NCI-H446 (cell line): ENCODE measurements at places on chromosomes 13 and 19.

- no peak for DNase-seq
These were observed 7.5 kb downstream of the RASA3 start for GRCh38 chr13:114124921-114125320.

GRCh38 chr13:97228850-97229521 lies 6.9 kb downstream of the MBNL2 start:
- no peak for DNase-seq

- DNase-seq, result no peak
These were observed 215.1 kb downstream of the RBM26 start for GRCh38 chr13:79190932-79191331.

- DNase-seq, result no peak
These were observed 86.7 kb downstream of the GNG7 start for GRCh38 chr19:2615782-2616181.

- peak; percentile 56 for DNase-seq
These were observed 17.0 kb upstream of the SACS start for GRCh38 chr13:23450340-23451046.

DNA sequence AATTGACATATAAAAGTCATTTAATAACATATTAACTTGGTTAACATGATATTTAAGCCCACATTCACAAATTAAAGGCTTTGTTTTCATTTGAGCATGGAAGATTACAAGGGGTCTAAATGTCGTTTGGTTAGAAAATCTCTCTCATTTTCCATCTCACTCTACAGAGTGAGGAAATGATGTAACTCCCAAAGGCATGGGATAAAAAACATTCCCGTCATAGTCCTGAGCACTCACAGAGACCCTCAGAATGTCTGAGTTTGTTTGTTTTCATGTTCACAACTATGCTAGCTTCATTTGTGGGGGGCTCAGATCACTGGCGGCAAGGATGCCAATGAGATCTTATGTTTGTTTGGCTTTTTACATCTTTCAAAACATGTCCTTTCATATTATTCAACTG lies 307.5 kb downstream of the TBC1D4 start:
- no peak for DNase-seq

DNA sequence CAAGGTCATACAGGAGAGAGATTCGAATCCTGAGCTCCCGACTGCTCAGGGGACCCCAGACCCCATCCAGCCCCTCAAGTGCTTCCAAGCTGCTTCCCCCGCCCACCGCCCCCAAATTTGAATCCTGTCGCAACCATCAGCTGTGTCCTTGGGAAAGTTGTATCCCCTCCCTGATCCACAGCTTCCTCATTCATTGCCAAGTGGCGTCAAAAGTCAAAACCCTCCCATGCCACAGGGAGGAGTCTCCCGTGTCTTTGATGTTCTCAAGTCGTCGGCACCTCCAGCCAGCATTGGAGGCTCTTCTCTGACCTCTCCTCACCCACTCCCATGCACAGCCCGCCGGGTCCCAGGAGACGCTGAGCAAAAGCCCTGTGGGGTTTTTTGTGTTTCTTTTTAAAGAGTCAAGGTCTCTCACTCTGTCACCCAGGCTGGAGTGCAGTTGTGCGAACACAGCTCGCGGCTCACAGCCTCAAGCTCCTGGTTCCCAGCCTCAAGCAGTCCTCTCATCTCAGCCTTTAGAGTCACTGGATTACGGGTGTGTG lies 2.8 kb upstream of the IFI30 start:
- no peak for DNase-seq

GRCh38 chr13:71869274-71869673 lies 2.3 kb upstream of the DACH1 start:
- DNase-seq, result no peak

DNA sequence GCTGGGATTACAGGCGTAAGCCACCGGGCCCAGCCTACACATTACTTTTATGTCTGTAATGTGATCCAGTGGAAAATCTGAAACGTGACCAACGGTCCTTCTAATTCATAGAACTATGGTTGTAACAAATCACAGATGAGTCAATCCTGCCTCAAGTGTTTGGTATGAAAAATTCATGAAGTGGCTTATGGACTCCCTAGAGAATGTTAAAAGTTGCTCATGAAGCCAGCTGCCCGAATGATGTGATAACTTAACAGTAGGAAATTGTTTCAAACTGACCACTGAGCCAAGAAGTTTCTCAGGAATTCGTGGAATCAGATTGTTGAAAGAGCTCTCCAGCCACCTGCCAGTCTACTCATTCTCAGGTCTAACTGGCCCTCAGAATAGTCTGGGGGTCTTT lies 59.4 kb upstream of the FARP1 start:
- DNase-seq, result no peak

DNA sequence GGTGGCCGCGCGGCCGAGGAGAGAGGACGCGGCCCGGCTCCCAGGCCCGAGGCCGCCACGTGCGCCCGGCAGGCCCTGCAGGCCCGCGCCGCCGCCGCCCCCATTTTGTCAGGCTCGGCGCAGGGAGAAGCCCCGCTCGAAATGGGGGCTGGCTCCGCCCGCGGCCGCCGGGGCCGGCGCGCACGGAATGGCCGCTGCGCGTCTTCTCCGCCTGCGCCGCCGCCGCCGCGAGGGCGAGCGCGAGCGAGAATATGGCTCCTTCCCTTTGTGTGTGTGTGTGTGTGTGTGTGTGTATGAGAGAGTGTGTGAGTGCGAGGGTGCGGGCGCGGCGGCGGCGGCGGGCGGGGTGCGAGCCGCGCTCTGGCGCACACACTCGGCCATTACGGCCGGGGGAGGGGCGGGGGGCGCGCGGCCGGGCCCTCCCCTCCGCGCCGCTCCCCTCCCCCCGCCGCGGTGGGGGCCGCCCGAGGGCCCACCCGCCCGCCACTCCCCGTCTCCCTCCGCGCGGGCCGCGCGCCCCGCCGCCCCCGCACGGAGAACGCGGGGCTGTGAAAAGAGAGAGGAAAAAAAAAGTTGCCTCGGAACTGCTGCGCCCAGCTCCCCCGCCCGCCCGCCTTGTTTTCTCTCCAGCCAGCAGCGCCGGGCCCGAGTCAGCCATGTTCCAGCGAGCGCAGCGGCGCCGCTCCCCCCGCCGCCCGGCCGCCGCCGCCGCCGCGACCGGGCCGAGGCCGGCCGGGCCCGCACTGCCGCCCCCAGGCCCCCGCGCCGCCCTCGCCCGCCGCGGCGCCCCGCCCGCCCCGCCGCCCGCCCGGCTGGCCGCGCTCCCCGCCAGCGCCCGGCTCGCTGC lies 1.0 kb downstream of the HMGB1 start:
- no peak for DNase-seq

- DNase-seq, result no peak
These were observed 8.4 kb downstream of the NPHS1 start for GRCh38 chr19:35843676-35844481.
